ENCODE measurements at places on chromosomes 7 and 10.

GRCh38 chr10:92997620-92998019 is 63.0 kb upstream of the CYP26C1 start:
- DNase-seq: no peak

DNA sequence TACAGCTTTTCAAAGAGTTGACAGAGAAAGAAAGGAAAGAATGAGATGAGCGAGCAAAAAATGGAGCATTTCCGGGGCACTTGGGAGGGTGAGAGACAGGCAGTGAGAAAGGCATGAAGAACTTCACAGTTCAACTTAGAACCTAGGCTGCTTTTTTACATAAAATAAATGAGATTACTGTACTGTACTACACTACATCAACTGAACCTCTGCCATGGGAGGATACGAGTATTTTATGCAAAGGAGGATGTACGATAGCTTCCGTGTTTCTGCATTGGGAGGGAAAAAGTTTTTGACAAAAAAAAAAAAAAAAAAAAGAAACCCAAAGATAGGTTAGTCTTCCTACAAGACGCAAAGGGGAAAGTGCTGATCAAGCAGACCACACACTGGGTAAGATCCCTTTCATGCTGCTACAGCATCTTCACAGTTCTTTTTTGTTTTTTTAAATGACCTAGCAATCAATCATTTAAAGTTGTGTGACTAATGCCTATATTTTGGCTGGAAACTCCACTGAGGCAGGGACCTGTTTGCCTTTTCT is 88.0 kb downstream of the RAPGEF5 start:
- DNase-seq: no peak

DNA sequence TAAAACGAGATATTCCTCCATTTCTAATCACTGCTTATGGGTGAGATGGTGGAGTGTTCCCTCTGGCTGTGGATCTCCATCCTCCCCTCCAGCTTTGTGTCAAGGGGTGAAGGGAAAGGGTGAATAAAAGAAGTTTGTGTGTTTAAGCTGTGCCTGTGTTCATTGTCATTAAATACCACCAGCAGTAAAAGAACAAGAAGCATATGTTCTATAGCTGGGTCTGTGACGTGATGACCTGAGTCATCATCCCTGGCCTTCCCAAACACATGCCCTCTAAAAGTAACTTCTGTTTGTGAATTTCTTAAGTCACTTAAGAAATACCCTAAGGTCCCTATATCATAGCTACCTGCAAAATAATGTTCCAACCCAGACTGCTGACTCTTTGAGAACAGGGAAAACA is 104.9 kb downstream of the PPP1R17 start:
- DNase-seq: no peak

GRCh38 chr7:40833888-40834234 is 699.1 kb downstream of the SUGCT start:
- DNase-seq: no peak

- no peak for DNase-seq
Observed at GRCh38 chr7:98202367-98203195, 8.7 kb upstream of the BHLHA15 start.

- DNase-seq: peak; percentile 45
Observed at GRCh38 chr7:103074519-103075336, at the start of the genes ARMC10 and FBXL13. Gene ARMC10, plus strand, starts transcription at chr7:103075140. Its CDS starts 133 bp downstream, at chr7:103075273. Gene FBXL13, minus strand, starts transcription at chr7:103074796.

DNA sequence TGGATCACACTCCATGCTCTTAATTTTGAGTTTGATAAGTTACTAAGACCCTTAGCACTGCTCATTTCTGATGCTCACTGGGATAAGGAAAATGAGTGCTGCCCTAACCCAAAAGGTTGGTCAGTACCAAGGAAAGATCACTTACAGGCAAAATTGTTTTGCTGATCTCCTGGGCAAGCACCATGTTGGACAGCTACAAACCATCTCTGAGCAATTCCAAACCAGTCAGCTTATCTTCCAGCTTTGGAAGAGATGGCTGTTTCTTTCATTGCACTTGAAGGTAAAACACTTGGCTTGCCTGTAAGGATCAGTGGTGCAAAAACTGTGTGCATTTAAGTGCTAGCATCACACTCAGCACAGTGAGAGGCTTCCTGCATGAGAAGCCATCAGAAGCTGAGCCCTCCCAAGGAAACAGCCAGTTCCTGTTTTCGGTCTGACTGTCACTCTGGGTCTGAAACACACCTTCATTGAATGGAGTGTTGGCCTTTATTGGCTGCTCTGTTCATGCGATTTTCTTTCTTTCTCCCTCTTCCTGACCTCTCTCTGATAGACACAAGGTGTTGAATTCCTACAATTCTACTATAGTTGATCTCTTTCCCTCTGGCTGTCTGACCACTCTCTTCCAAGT is 126.4 kb upstream of the GHITM start:
- no peak for DNase-seq

All from D721Med (cell line).